ENCODE measurements at places on chromosomes 2 and 18. TPM values are rescaled to one million over a fixed set of nuclear protein-coding genes. Genes with fewer than 3 reads are reported as not detected.

ERFE gene
- total RNA-seq: 1.5 TPM

DPY30 gene
- total RNA-seq: 40.8 TPM

- no peaks in the 10 kb centered on the region for H3K36me3 ChIP-seq
- H3K4me1 ChIP-seq: no peaks in the 10 kb centered on the region
- H3K27me3 ChIP-seq: no peaks in the 10 kb centered on the region
- H3K4me3 ChIP-seq: no peak overlapping the region
Observed at GRCh38 chr2:47720036-47720435, 62.9 kb upstream of the MSH6 start.

DNA sequence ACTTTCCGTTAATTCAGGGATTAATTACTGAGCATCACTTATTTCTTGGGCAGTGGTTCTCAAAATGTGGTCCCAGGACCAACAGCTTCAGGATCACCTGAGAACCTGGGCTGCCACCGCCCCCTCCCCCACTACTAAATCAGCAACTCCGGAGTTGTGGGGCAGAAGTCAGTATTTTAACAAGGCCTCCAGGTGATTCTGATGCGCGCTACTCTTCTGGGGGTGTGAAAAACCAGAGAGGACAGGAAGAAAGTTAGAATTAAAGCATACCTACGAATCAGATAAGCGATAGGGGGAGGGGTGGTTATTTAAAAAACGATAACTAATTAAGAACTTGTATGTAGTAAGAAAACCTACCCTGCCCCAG, 319 bp downstream of the ZSCAN30 start:
- no peaks in the 10 kb centered on the region for H3K4me1 ChIP-seq
- H3K36me3 ChIP-seq: no peaks in the 10 kb centered on the region
- peak overlapping the region; percentile 91 for H3K27ac ChIP-seq
- no peaks in the 10 kb centered on the region for H3K27me3 ChIP-seq
- DNase-seq: no peak

All from right atrium auricular region (tissue), 2 donors.